Eye (tissue), 1 donor: ENCODE measurements at places on chromosomes 6 and 20.

- DNase-seq = no peak
Observed at GRCh38 chr6:53943395-53943794, 148.6 kb downstream of the LRRC1 start.

DNA sequence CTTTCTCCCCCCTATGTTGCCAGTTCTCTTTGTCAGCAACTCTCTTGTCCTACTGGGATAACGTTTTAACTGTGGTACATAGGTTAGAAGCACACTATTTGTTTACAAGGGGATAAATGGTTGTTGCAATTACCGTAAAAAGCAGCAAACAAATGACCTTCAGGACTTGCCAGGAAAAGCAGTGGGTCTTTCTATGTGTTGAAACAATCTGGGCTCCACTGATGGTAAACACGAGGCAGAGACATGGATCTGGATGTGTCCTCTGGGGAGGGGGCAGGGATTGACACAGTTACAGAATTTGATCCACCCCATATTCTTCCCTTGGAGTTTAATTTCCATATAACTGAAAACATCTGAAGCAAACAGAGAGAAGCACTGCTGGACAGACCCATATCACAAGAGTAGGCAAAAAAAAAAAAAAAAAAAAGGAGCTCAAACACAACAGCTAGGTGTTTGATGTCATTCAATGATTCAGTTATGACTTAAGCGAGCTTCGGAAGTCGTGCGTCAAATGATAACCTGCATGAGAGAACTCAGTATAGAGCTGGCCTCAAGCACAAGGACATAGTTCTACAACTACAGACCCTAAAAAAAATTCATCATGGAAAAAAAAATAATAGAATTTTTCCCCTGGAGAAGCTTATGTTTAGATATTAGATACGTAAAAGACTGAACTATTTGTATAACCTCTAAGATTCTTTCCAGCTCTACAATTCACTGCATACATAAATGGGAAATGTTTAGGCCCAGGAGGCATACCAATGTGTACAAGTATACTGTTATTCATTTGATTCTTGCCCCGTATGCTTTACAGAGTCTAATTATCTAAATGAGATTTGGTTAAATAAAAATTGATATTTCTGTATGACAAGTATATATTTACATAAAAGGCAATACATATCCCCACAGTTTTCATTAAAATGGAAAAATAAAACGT, 127.7 kb downstream of the ALDH8A1 start:
- peak; percentile 42 for DNase-seq

- no peak for DNase-seq
Observed at GRCh38 chr6:162377735-162378134, 349.8 kb downstream of the PRKN start.

DNA sequence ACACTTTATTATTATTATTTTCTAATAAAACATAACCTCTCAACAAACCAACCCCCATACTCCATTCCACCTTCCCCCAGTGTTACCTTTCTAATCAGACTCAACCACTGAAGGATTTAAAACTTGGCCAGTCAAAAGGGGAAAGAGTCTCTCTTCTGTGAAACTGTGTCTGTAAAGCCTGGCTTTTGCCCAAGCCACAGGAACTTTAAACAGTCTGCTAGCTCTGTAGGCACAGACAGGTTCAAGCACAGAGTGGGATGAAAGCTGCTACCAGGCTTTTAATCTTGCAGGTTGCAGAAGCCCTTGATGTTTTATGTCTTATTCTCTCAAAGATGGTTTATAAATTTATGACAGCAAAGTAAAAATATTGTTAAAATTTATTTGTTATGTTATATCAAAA, 585.7 kb downstream of the TENT5A start:
- DNase-seq = peak; percentile 31

DNA sequence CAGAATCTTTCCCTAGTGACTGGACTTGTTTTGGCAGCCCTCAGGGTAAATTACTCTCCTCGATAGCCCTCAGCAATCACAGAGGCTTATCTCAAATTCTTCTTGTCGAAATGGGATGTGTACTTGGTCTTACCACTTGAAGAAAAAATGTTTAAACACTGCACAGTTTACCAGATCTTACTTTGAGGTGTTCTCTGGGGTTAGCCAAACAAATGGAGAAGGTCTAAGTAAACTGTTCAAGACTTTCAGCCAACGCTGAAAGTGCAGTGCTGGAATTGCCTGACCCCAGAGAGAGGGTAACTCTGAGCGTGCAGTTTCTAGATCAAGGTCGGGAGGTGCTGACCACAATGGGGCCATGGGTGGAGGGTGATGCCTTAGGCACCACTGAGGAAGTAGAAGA, 39.2 kb downstream of the MYLIP start:
- DNase-seq = no peak

GRCh38 chr20:5731753-5732366, 18.3 kb upstream of the SHLD1 start:
- no peak for DNase-seq

DNA sequence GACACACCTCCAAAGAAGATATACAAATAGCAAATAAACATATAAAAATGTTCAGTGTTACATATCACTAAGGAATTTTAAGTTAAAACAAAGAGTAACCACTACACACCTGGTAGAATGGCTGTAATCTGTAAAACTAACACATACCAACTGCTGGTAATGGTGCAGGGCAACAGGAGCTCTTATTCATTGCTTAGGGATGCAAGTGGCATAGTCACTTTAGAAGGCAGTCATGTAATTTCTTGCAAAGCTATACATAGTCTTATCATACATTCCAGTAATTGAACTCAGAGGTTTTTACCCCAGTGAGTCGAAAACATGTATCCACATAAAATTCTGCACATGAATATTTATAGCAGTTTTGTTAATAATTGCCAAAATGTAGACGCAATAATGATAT, 906.8 kb upstream of the CITED2 start:
- no peak for DNase-seq

DNA sequence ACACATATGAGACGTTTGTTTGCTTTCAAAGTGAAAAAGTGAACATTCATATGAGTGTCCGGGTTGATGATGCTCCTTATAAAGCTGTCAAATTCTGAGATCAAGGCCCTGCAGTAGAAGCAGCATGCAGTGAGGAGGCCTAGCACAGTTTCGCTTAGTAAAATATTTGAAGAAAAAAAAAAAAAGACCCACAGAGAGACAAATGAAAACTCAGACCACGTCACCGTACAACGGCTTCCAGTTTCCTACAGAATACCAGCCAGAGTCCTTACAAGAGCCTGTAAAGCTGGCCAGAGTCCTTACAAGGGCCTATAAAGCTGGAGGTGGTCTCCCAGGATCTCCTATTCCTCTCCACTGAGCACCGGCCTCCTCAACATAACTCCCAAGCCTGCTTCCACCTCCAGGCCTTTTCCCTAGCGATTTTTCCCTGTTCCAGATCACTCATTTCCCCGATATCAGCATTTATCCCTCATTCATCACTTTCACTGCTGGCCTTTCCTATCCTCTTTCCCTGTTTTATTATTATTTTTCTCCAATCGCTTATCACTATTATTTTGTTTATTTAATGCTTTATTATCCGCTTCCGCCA, 1.5 kb upstream of the HMGN4 start:
- DNase-seq = peak; percentile 80

- no peak for DNase-seq
Observed at GRCh38 chr6:5249451-5250122, 11.2 kb downstream of the LYRM4 start.

DNA sequence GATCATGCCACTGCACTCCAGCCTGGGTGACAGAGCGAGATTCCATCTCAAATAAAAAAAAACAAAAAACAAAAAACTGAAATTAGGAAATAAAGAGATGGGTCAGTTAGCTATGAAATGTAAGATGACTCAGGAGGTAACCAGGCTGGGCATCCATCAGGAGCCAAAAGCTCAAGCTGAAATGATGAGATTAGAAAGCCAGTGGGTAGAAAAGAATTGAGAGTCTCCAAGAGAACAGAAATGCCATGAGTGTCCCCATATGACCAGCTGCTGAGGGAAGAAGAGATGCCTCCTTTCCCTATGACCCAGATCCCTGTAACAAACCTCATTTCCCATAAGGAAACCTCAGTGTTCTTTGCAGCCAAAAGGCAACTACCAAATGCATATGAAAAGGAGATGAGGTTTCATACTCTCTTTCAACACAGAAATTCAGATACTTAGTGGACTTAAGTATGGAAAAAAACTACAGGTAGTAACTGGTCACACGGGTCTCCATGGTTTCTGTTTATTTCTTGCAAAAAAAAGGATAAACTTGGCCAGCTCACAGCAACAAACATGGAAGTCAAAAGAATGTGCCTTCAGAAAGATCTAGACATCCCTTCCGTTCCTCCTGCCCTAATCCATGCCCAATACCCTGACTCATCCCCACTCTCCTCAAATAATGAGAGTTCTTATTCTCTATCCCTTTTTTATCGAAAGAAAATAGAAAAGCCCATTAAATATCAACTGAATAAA, 8.1 kb downstream of the ARHGAP18 start:
- DNase-seq = no peak

GRCh38 chr6:111604259-111605099, 1.2 kb downstream of the TRAF3IP2 start:
- peak; percentile 64 for DNase-seq

DNA sequence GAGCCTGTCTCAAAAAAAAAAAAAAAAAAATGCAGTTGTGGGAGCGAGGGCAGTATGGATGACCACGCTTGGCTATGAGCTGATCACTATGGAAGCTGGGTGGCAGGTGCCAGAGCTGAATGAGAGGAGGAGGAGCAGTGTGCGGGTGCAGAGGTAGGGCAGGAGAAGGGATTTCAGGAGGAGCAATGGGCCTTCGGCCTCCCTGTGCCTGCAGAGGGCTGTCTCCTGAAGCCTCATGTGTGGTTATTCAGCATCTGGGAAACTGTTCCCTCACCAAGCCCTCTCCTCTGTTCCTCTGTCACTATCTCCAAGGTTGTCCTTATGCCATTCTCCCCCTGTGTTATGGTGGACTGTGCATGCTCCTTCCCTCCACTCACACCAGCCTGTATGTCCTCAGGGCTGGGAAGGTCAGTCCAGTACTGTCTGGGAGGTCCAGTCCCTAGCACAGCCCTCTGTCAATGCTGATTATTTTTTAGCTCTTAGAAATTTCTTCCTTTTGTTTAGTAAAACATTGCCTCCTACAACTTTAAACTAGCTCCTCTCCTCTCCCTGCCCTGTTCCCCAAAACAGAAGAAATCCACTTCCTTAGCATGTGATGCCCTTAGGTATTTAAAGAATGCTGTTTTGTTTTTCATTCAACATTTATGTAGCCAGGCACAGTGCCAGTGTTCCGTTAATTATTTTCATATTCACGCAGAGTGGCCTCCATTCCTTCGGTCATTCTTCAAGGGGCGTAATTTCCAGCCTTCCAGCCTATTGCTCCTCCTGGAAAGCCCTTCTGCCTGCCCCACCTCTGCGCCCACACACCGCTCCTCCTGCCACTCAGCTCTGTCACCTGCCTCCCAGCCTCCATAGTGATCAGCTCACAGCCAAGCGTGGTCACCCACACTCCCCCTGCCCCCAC, 48.9 kb downstream of the CNBD2 start:
- peak; percentile 86 for DNase-seq

DNA sequence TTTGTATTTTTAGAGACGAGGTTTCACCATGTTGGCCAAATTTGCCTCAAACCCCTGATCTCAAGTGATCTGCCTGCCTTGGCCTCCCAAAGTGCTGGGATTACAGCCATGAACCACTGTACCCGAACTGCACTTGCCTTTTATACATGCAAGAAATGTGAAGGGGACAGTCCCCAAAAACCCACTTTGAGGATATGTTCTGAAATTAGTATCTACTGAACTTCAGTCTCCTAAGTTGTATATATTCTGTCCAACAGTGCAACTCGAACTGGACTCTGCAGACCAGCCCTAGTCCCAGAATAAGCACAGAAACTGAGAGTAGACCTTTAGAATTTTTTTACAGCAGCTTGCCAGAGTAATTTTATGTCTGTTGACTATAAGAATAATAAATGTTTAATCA, 28.5 kb downstream of the BACH2 start:
- no peak for DNase-seq

DNA sequence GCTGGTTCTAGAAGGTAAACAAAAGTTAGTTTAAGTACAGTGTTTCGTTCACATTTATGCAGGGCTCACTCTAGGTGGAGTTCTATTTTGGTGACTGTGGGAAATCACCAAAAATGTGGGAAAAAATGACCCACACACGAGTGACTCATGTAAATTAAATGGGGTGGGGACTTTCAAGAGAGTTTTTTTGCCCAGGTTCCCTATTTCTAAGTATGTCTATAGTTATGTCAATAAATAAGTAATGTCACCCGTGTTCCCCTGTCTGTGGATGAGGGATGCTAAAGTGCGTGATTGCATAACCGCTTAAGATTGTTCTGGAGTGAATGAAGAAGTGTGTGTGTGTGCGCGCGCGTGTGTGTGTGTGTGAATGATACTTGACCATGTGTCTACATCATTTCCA, 69.1 kb downstream of the MYB start:
- DNase-seq = no peak

DNA sequence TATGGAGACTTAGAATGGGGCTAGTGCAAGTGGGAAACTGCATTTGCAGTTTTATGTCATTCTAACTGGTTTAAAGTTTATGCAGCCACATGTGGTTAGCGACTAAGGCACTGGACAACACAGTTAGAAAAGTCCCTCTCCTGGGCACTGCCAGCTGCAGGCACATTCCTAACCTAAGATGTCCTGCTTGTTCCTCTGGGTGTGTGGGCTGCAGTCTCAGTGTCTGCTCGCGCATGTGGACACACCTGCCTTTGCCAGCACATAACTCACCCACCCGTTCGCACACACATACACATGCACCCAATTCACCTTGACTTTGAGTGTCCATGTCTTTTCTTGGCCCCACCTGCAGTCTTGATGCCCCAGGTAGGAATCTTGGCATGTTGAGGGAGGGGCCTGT, 18.5 kb upstream of the SLC22A2 start:
- DNase-seq = no peak

- DNase-seq = no peak
Observed at GRCh38 chr6:146975093-146975492, 229.1 kb upstream of the STXBP5 start.

DNA sequence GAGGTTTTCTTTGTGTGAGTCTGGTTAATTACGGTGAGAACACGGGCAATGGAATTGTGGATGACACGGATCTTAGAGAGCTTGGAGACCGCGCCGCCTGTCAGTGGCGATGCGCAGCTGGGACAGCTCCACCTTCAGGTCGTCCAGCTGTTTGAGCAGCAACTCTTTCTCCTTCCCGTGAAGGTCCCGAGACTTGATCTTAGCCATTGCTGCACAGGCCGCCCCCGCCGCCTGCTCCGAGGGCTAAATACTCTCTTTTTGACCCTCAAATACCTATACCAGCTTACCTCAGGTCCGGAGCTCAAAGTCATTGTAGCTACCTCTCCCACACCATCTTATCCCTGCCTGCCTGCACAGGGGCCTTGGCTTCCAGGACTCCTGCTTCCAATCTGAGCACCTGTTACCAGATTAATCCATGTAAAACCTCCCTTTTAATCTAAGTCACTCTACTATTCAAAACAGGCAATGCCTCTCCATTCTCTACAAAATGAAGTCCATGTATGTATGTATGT, 100.2 kb downstream of the PREP start:
- no peak for DNase-seq

GRCh38 chr6:73169111-73169510, 56.2 kb downstream of the KHDC1L start:
- no peak for DNase-seq

DNA sequence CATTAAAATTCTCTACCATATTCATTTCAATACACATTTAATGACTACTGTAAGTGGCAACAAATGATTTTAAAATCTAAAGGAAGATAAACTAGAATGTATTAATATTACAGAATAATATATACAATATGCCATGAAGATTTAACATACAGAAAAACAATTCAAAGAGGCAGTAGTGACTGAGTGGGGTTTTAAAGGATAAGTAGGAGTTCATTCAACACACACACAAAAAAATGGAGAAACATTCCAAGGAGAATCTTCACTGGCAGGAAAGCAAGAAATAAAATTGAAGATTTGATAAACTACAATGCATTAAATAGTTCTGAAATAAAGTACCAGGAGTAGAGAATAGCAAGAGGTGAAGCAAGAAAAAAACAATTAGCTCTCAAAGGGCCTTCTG, 215.1 kb downstream of the IBTK start:
- no peak for DNase-seq
